ENCODE measurements at places on chromosomes 11 and 22.

DNA sequence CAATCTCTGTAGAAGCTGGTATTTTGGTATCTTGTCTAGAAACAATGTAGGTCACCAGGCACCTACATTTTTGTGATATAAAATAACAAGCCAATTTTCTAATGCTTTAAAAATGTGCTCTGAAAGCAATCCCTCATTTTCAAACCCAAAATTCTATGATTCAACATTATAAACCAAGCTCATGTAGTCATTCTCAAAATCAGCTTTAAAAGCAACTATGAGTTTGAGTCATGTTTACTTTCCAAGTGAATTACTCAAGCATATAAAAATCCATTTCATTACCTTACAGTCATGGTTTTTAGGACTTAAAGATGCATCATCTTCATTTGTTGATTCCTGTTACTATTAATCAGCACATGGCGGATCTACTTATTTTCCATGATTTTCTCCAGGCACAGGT, 216.4 kb downstream of the GRM5 start:
- DNase-seq, result no peak

DNA sequence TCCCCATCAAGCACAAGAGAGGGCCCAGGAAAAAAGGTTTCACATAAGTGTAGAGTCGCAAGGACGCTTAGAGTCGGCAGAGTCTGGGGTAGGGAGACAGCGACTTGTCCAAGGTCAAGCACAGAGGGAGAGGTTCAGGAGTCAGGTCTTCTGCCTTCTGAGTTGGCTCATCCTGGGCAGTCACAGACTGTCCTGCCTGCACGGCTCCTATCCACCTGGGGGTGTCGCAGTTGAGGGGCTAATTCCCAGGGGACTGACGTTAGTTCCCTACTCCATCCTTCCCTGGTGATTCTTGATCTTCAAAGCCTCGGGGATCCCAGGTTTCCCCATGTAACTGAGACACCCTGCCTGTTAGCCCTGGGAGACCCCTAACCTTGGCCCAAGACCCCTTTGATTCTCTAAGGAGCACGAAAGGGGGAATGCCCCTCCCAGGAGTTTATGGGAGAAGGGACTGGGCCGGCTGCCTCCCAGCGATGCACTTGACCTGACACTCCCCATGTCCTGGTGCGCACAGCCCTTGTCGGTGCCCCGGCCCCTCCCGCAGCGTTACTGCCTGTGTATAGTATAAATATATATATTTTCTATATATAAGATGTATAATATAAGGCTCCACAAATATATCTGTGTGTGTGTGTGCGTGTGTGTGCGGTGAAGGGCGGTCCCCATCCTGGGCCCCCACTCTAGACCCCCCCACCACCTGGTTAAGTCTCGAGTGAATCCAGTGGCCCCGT, 14.7 kb upstream of the TAB1 start:
- DNase-seq, result no peak

GRCh38 chr11:23974601-23975000, 522.3 kb upstream of the LUZP2 start:
- no peak for DNase-seq

DNA sequence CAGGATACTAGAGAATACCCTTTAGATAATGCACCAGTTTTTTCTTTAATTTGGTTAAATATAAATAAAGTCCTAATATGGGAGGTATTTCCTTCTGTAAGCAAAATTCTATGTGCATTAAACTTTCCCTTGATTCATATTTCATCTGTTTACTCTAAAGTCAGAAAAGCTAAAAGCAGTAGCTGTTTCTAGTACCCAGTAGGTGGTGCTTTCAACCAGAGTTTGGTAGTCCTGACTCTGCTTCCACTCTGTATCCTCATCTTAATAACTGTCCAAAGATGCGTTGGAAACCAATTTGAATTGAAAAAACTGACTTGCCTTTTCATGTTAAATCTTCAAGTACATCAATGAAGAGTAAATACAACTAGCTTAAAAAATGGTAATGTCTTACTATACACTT, 1065.2 kb downstream of the JRKL start:
- DNase-seq, result no peak

DNA sequence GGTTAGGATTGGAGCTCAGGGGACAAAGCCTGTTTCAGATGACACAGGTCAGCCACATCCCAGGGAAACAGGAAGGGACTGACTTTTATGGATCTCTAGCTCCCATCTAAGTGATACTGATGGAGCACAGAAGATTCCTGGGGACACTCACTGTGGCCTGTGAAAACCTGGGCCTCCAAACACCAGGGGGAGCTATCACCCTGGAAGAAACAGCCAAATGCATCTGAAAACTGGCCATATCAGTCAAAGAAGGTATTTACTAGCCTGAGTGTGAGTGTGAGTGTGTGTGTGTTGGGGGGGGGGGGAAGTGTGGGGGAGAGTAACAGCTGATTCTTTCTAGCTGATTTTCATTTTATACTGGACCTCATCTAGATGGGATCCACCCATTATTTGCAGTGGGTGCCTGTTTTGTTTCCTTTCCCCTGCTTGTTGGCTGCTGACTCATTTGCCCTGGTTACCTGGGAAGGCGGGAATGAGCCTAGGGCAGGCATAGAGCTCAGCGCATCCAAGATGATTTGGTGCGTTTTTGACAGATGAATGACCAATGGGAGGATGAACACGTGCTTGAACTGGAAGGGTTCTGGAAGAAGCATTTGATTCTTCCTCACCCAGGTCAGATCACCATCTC, 284.0 kb downstream of the KIRREL3 start:
- DNase-seq, result peak; percentile 17

- no peak for DNase-seq
Observed at GRCh38 chr11:12273618-12273995, 103.8 kb upstream of the PARVA start.

- no peak for DNase-seq
Observed at GRCh38 chr22:49764127-49764581, 63.5 kb downstream of the BRD1 start.

DNA sequence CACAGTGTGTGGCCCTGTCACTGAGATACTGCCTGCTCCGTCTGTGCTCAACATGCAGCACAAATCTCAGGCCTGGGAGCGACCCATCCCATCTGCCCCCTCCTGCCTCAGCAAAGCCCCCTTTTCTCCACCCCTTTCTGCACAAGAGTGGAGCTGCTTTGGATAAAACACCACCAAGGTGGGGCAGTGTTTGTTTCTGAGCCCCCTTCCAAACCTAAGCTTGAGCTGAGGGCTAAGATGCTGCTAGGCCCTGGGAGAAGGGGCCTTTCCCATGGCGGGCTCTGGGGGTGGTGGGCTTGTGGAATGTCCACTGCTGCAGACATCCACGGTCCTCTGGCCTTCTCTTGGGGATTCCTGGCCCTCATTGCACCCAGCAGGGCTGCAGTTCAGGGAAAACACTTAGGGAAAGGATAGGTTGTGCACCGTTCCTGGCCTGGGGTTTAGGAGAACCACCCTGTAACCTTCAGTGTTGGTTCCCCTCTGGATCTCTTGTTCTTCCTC, 594.1 kb downstream of the TBC1D22A start:
- DNase-seq, result no peak

DNA sequence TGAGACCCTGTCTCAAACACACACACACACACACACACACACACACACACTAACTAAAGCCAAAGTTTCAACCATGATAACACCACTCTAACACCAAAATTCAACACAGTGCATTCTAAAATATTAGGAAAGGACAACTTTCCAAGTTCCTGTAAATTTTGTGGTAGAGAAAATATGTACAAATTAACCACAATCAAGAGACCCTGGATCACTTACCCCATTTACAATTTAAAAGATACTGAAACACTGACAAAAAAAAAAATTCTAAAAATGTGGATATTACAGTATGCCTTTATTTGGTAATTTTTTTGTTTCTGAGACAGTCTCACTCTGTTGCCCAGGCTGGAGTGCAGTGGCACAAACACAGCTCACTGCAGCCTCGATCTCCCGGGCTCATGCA, 9.7 kb downstream of the MRTFA start:
- DNase-seq, result no peak

DNA sequence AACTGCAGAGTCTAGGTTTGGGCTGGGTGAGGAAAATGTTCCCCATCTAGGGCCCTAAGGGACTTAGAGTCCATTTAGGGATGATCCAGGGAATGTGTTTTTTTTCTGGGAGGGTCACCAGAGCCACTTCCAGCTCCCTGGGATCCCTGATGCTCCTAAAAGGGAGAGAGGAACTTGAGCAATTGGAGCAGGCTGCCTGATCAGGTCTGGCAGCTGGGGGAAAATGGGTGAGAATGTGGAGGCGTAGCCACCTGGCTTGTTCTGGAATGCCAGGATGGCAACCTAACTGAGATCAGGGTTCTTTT, 1.2 kb downstream of the PGAP2 start:
- no peak for DNase-seq

GRCh38 chr22:26450453-26451185, 21.6 kb downstream of the ASPHD2 start:
- DNase-seq, result no peak

- no peak for DNase-seq
Observed at GRCh38 chr11:23496340-23496739, 636.1 kb upstream of the CCDC179 start.

DNA sequence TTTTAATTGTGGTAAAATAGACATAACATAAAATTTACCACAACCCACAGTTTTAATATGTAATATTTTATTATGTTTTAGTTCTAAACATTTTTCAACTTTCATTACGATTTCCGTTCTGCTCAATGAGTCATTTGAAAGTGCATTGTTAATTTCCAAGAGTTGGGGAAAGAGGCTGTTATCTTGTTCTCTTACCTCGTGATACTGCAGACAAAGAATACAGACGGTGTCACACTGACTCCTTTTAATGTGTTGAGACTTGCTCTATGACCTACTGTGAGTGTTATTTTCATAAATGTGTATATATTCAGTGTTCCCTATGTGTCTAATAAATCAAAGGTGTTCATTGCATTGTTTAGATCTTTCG, 10.8 kb upstream of the RAC2 start:
- no peak for DNase-seq

DNA sequence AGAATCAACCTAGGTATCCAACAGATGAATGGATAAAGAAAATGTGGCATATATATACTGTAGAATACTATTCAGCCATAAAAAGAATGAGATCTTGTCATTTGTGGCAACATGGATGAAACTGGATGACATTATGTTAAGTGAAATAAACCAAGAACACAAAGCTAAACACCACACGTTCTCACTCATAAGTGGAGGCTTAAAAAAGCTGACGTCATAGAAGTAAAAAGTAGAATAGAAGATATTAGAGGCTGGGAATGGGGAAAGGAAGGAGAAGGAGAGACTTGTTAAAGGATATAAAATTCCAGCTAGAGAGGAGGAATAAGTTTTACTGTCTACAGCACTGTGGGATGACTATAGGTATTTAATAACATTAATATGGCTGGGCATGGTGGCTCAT, 12.9 kb downstream of the EXPH5 start:
- no peak for DNase-seq

GRCh38 chr11:26201411-26201810, 130.5 kb upstream of the ANO3 start:
- DNase-seq, result no peak

GRCh38 chr11:112962579-112963367, 1.6 kb downstream of the NCAM1 start:
- DNase-seq, result no peak

DNA sequence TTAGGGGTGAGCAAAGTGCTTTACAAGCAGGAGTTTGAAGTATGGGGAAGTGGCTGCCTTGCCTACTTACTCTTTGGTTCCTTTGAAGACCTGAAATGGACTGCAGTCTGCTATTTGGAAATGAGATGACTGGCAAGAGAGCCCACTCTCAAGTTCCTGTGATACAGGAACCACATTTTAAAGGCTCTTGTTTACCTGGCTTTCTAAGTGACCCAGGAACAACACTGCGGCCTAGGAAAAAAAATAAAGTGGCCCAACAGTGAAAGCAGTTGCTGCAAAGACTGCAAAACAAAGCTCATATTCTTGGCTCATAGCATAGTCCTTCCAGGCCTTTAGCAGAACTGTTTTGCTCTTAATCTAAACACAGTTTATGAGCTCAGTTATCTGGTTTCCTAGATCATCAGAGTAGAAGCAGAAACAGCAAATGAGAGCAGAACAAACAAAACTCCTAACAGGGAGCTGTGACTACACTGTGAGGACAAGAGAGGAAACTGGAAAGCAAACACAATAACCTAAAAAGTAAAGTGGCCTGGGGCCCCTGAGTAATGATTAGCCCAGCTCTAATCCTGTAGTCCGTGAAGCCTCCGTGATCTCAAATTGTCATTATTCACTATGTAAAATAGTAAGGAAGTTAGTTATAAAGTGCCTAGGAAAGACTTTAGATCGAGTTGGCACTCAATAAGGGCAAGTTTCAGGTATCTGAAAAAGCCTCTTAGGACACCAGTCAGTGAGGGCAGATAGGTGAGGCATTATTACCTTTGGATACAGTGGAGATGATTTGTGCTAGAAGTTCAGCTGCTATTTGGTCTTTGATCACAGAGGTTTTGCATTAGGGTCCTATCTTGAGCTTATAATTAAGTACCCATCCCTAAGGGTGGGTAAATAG, 11.5 kb downstream of the CCDC117 start:
- DNase-seq, result no peak

- no peak for DNase-seq
Observed at GRCh38 chr22:30720263-30720837, 25.7 kb downstream of the OSBP2 start.

DNA sequence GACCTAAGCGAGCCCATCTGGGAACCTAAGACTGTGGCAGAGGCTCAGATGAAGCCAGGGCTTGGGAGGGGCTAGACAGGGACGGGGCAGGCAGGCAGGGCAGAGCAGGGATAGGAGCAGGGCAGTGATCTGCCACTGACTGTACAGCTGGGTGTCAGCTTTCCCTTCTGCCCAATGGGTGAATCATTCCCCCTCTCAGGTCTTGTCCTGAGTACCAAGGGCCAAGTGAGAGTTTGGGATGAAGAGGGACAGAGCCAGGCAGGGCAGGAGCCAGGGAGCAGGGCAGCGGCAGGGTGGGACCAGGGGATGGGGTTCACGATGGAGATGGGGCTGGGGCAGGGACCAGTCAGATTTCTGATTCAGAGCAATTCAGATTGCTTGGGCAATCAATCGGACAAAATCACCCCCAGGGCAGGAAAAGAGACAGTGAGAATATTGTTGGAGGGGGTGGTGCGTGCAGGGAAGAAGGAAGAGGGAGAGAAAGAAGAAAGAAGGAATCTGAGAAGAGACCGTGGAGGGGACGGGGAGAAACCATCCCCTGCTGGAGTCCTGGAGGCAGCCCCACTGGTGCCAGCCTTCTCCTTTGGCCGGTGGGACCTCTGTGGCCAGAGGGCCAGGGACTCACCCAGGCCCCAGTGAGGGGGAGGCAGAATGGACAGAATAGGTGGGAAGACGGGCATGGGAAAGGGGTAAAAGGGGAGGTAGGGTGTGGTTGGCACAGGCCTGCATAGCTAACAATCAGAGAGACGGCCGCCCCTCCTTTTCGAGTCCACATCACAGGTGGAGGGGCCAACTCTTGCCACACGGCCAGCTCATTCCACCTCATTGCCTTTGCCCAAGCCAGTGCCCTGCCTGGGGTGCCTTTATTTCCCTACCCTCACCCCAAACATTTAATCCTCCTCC, 47.2 kb downstream of the CYTH4 start:
- DNase-seq, result no peak

All from GM18507 (cell line).